Activated CD8-positive, alpha-beta memory T cell treated with anti-CD3 and anti-CD28 coated beads for 48 hours (primary cell): ENCODE measurements at places on chromosomes 6 and 20.

GRCh38 chr20:63050406-63050805, 43.6 kb upstream of the BHLHE23 start:
- no peak for DNase-seq

- no peak for DNase-seq
Measured at GRCh38 chr6:11197850-11198249, 34.6 kb downstream of the NEDD9 start.

DNA sequence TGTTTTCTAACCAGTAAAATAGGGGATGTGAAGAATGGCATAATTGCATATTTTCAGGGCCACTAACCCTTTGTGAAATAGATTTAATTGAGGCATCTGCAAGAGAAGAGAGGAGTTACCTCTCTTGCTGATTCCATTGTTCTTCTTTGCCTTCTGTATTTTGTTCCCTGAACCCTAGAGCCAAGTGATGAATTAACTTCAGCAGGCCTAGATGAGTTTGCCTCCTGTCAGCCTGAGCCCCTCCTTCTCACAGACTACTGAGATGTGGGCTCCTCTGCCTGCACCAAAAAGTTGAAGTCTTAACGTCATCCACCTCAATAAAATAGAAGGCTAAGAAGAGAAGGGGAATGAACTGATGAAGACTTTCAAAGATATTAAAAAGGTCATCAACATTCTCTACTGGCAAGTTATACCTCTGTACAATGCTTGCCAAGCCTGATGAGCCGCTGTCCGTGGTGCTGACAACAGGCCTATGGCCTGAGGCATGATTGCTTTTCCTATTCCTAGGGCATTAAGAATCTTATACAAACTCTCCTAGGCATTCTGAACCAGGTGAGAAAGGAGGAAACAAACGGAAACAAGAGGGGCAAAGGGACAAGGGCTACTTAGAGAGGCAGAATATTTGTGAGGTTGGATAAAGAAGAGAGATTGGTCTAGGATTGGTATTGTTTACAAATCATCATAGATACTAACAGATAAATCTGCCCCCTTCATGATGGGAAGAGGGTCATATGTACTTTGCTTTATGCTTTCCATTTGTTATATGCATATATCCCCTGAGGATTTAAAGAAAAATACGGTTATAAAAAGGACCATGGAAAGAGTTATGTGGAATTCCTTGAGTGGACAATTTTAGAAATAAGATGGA, 46.8 kb downstream of the CD24 start:
- no peak for DNase-seq

DNA sequence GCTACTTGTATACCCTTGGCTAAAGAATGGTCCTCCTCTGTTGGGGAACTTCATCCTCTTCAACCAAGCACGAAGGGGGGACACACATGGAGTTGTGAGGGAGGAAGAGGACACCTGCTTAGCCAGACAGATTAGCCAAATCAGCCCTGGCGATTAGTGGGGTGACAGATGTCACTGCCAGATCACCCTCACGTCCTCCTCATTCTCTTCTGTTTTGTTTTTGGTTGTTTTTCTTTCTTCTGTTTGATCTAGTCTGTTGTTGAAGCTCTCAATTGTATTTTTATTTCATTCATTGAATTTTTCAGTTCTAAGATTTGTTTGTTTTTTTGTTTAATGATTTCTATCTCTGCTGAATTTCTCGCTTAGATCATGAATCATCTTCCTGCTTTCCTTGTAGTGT, 27.5 kb upstream of the NKX2-4 start:
- DNase-seq: no peak

DNA sequence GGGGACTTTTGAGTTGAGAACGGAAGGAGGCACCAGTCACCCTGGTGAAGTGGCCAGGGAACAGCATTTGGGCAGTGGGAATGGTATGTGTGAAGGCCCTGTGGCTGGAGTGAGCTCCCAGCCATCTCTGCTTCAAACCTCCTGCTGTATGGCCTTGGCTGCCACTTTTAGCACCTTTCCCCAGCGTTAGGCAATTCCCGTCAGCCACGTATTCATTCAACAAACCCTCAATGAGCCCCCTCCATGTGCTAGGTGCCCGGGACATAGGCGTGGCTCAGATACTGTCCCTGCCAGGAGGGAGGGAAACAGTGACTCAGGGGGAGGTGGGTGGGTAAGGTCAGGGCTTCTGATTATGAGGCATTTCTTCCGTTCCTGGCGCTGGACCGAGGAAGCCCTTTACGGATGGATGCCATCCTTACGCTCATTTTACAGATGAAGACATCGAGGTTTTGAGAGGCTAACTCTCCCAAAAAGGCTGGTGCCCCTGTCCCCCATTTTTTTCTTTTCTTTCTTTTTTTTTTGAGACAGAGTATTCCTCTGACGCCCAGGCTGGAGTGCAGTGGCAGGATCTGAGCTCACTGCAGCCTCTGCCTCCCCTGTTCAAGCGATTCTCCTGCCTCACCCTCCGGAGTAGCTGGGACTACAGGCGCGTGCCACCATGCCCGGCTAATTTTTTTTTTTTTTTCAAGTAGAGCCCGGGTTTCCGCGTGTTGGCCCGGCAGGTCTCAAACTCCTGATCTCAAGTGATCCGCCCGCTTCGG, 37.5 kb downstream of the SRC start:
- DNase-seq: no peak

GRCh38 chr6:149336609-149336928, 19.1 kb downstream of the TAB2 start:
- no peak for DNase-seq

- DNase-seq: no peak
Measured at GRCh38 chr6:30572148-30572547, 906 bp downstream of the ABCF1 start.
